GM12864 (cell line): ENCODE measurements at places on chromosomes 6 and 20.
A peak's percentile ranks its signal among the peaks of the same experiment; 100 is the strongest.

DNA sequence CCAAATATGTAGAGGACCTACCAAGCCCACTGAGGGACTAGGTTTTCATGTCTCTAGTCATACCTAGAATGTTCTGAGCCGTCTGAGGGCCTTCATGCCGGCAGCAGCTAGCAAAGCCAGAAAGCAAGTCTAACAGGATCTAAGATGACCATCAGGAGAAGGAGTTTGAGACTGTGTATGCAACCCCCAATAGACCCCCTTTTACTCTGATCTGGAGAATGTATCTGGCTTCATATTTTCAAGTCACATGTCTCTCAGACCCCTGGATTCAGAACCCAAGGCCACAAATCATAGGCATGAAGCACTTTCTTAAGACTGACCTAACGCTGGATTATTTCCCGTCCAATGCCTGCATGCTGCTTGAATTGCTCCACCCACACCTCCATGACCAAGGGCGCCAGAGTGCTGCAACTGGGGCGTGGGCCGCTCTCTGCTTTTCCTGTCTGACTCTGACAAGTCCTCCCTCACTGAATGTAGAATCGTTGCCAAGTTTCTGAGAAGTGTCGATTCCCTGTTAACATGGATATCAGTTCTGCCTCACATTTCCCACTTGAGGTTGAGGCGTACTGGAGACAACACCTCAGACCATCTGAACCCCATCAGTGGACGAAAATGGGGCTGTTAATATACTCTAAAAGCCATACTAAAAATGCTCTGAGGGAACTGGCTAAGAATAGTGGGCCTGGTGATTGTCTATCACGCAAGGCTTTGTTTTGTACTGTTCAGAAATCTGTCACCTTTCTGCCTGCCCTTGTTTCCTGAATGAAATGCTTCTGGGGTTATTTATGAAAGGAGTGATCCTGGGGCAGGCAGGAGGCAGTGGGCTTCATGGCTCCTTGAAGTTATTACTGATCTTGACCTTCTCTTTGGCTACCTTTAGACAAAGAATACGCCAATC lies 23.9 kb upstream of the ASXL1 start:
- DNase-seq: peak; percentile 73

GRCh38 chr6:53154071-53154470 lies 5.4 kb upstream of the GCM1 start:
- no peak for DNase-seq

DNA sequence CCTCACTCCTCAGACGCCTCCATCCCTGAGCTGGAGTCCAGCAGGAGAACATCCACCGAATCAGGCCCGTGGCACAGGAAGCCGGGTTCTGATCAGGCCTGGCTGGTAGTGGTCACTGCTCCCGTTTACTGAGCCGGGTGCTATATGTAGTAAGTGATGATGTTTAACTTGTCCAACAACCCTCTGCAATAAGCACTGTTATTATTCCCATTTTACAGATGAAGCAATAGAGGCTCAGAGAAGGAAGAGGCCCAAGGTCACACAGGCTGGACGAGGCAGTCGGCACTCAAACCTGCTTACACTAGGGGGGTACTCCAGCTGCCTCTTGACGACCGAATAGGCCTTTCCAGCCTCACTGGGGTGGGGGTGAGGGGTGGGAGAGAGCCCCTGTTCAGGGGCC lies 14.3 kb upstream of the VSTM2L start:
- no peak for DNase-seq

DNA sequence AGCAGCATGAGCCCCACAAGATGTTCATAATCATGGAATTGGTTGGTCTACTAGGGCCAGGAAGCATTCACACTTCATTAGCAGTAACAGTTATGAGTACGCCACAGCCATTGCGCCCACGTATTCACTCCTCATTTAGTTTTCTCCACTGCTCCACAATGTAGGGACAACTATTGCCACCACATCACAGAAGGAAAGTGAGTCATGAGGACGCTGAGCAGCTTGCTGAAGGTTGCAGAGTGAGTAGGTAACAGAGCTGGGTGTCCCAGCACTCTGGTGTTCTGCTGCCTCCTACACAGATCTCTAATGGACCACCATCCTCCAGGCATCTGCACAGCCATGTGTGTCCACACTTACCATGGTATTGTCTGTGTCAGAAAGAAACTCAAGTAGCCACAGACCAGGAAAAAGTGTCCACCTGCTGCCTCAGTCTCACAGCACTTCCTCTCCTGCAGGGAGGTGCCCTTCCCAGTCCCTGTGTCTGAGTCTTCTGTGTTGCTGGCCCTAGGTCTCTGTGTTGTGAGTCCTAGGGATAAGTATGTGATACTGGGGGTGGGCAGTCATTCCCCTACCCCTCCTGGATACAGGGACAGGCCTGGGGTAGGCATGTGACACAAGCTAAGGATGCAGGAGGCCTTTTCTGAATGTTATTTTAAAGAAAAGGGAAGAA lies 103.9 kb downstream of the TTLL2 start:
- DNase-seq: no peak

DNA sequence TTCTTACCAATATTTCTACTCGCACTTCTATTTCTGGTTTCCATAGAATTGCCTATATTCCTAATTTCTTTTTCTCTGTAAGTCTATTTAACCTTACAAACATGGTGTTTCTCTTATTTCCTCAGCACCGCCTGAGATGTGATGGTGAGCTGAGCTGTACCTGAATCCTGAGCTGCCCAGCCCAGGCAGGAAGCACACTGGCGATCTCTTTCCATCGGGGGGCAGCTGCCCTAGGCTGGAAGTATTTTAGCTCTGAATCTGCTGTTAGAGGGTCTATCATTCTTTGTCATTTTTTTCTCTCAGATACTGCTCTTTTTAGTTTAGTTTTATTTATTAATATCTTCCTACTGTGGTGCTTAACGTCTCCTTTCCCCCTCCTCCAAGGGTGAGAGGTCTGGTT lies 173.4 kb upstream of the SLC35B3 start:
- no peak for DNase-seq

DNA sequence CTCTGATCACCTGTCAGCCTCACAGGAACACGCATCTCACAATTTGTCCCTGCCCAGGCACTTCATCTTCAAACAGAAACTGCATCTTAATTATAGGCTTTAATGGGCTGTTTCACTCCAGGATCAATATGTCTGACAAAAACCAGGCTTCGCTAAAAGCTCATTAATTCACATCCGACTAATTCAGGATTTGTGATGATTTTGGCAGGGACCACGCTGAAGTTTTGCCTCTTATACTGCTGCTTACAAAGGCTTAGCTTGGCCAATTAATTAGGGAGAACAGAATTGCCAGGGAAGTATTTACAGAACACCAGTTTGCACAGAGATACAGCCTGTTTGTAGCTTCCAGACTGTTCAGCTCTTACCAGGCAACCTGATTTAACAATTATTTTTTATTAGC lies 541.0 kb upstream of the SPTLC3 start:
- DNase-seq: no peak

GRCh38 chr6:134539865-134540323 lies 222.0 kb upstream of the SGK1 start:
- DNase-seq: no peak

GRCh38 chr20:58790454-58790853 lies 60.2 kb downstream of the GNAS-AS1 start:
- DNase-seq: no peak

DNA sequence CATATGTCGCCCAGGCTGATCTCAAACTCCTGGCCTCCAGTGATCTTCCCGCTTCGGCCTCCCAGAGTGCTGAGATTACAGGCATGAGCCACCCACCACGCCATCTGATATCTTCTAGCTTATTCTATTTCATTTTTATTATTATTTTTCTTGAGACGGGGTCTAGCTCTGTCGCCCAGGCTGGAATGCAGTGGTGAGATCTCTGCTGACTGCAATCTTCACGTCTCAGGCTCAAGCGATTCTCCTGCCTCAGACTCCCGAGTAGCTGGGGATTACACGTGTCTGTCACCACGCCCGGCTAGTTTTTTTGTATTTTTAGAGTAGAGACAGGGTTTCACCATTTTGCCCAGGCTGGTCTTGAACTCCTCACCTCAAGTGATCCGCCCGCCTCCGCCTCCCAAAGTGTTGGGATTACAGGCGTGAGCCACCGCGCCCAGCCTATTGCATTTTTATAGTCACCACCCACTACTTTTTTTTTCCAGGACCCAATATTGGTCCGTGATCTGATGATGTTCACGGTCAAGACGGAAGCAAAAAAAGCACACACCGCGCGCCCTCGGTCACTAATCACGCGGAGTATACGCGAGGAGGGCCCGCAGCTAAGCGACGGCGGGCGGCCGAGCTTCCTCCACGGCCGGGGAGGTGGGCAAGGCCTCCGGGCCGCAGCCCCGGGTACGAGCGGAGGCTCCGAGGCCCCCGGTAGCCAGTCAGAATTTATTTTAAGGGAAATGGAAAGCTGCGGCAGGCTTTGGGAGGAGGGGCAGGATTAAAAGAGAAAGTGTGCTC lies 1.1 kb upstream of the LSM14B start:
- peak; percentile 34 for DNase-seq

GRCh38 chr6:84681693-84682326 lies 82.6 kb downstream of the TBX18 start:
- DNase-seq: no peak

DNA sequence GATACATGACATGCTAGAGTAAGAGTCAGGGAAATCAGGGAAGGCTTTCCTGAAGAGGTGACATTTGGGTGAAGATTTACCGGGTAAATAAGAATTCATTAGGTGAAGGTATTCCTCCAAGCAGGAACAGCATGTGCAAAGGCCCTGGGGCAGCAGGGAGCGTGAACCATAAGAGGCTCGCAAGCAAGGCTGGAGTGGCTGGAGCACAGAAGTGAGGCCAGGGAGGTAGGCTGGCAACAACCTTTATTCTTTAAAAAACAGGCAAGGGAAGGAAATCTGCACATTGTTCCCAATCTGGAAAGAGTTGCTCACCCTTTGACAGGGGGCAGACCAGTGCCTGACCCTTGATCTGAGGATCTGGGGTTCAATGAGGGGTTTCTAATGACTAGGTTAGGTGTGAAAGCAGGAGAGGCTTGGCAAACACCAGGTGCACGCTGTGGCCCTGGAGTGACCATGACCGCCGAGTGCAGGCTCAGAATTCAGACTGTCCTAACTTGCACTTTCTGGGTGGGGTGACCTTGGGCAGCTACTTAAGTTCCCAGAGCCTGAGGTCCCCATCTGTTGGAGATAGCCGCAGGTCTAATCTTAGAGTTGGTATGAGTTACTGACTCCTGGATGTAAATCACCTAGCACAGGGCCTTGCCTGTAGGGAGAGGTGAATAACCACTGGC lies 1.9 kb downstream of the KIAA1755 start:
- no peak for DNase-seq

DNA sequence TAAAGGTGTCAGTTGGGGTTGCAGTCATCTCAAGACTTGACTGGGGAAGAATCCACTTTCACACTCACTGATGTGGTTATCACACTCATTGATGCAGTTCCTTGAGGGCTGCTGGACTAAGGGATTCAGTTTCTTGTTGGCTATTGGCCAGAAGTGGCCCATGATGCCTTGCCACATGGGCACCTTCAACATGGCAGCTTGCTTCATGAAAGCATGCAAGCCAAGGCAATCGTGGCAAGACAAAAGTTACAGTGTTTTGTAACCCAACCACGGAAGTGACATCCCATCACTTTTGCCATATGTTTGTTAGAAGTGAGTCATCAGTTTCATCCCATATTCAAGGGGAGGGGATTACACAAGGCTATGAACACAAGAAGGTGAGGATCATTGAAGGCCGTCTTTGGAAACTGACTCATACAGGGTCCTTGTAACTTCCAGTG lies 3.8 kb upstream of the RANBP9 start:
- DNase-seq: no peak

GRCh38 chr6:22363714-22364239 lies 66.9 kb upstream of the PRL start:
- DNase-seq: no peak

- peak; percentile 49 for DNase-seq
Observed at GRCh38 chr6:113306552-113307145, 550.5 kb upstream of the MARCKS start.

GRCh38 chr6:124205921-124206320 lies 402.3 kb downstream of the NKAIN2 start:
- DNase-seq: no peak
